Right renal cortex interstitium (tissue), 3 donors: ENCODE measurements at places on chromosomes 16 and 17.

DNA sequence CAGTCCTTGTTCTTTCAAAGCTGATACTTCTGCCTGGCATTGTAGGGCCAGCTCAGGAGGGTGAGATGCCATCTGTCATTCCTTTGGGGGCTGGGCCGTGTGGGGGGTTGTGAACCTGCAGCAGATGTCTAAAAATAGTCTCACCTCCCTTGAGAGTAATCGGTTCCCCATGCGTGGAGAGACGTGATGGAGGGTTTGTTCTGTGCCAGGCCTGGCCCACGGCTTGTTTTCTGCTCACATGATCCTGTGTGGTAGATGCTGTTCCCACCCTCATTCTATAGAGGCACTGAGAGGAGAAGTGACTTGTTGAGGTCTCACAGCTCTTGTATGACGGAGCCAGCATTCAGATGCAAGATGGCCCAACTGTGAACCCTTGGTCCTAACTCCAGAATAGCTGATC is 4.6 kb downstream of the IRF8 start:
- DNase-seq: no peak

GRCh38 chr17:82237083-82237745 is 8.4 kb downstream of the SLC16A3 start:
- no peak for DNase-seq

GRCh38 chr17:59124665-59125064 is 18.0 kb upstream of the TRIM37 start:
- DNase-seq: no peak

GRCh38 chr16:12559714-12560113 is 244.0 kb downstream of the CPPED1 start:
- no peak for DNase-seq

DNA sequence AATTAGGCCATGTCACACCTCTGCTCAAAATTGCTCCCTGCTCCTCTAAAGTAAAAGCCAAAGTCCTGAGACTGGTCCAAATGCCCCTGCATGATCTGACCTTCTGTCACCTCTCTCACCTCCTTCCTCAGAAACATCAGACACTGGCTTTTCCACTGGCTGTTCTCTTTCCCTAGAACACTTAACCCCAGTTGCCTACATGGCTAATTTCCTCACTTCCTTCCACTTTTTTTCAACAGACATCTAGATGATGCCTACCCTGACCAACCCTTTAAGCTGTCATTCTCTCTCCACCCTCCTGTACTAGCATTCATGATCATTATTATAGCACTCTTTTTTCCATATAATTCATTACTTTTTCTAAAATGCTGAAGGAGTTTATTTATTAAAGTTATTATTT is 31.0 kb downstream of the CCT6B start:
- no peak for DNase-seq

DNA sequence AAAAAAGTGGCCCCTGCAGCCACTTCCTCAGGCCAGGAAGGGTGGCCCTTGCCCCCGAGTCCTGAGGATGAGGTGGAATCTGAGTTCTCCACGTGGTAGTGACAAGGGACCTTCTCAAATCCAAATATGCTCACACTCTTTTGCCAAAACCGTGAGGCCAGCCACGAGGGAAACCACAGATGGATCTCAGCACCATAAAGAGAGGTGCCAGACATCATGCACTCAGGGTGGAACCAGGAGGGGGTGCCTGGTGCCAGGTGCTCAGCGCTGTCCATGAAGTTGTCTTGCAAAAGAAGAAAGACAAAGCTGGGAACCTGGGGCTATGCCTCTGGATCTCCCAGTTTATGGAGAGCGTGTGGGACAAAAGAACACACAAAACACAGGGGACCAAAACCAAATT is 45.2 kb upstream of the MED9 start:
- no peak for DNase-seq

GRCh38 chr17:69430488-69430887 is 16.0 kb downstream of the MAP2K6 start:
- DNase-seq: no peak

- DNase-seq: no peak
Observed at GRCh38 chr16:79898703-79899102, 298.2 kb upstream of the MAF start.

GRCh38 chr17:29138184-29138955 is 41.8 kb downstream of the MYO18A start:
- DNase-seq: no peak

DNA sequence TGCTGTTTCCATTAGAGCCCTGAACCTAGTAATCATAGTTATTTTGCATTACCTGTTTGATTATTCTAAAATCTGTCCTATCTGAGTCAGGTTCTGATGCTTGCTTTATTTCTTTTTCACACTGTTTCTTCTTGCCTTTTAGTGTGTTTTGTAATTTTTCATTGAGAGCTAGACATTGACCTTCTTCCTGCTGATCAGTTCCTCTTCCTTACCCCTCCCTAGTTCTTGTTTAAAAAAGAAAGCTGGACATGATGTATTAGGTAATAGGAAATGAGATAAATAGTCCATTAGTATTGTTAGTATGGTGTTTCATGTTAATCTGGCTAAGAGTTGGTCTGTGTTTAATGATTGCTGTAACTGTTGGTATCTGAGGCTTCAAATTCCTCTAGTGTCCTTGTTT is 13.4 kb downstream of the WWP2 start:
- no peak for DNase-seq

DNA sequence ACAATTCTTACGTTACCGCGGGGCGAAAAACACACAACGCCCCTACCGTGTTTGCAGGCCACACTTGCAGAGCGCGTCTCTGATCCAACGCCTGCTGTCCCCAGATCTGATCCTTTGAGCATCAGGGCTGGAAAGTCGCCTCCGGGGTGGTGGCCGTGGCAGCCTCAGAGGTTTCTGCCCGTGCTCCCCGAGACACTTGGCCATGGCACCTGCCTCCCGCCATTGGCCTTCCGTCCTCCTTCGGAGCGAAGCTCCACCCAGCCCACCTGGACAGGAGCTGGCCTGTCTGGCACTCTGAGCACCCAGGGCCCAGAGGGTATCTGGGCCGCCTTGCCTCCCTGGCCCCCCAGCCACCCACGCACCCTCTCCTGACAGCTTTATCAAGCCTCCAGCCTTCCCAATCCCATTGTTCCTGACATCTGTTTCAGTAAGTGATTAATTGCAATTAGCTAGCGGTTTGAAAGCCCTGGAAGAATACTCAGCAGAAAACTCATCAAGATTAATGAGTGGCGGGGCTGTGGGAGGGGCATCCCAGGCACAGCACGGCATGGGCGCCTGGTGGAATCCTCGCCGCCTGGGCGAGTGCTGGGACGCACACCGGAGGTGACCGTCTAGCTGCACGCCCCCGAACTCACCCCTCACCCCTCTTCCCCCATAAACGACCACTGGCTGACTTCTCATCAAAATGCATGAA is 181.5 kb upstream of the GSE1 start:
- DNase-seq: no peak

DNA sequence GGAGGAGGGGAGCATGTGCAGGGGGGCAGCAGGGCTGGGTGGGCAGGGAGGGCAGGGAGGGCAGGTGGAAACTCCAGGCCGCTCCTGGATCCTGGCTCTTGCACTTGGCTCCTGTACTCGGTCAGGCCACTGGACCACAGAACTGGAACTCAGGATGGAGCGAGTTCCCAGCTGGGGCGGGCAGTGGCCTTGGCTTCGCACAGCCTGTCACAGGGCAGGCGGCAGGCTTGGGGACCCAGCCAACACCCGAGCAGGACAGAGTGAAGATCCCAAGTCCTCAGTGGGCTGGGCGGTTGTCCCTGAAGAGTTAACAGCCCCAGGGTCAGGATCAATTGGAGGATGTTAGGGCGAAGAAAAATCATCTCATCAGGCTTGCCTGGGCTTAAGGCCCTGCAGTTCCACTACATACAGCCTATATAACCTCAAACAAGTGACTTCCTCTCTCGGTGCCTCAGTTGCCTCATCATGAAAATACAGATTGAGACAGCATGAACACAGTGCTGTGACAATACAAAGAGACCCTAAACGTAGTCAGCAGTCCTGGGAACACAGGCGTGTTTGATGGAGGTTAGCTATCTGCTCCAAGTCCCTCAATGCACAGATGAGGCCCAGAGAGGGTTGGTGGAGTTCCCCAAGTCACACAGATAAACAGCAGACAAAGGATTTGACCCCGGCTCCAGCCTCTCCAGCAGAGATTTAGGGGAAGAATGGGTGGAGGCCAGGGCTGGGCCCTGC is 21.9 kb downstream of the ZNF423 start:
- no peak for DNase-seq

DNA sequence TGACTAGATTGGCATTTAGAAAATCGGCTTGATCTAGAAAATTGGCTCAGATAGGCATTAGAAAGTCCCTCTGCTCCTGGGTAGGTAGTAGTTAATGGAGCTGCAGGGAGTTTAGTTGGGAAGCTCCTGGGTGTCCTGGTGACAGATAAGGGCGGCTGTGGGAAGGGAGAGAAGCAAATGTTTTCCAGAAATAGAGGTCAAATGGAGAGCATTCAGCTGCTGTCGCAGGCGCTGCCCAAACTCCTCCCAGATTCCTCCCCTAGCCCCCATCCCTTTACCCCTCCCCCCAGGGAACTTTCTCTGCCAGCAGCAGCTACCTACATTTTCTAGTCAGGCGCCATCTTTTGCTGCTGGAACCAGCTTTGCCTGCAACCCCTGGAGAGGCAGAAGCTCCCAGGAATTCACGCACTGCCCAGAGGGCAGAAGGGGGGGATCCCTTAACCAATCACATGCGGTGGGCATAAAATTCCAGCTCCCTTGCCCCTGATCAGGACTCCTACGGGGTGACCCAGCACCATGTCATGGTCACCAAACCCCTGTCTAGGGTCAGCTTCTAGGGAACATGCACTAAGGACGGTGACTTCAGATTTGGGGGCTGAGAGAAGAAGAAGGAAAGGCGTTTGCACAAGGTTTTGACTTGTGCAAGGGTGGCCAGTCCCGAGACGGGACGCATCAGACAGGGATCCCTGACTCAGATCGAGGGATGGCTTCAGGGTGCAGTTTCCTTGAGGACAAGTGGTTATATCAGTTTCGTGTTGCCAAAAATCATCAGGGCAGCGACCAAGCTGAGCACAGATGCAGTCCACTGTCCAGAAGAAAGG is 43.8 kb downstream of the SOCS1 start:
- DNase-seq: no peak

GRCh38 chr16:85379041-85380001 is 233.8 kb upstream of the GSE1 start:
- no peak for DNase-seq

DNA sequence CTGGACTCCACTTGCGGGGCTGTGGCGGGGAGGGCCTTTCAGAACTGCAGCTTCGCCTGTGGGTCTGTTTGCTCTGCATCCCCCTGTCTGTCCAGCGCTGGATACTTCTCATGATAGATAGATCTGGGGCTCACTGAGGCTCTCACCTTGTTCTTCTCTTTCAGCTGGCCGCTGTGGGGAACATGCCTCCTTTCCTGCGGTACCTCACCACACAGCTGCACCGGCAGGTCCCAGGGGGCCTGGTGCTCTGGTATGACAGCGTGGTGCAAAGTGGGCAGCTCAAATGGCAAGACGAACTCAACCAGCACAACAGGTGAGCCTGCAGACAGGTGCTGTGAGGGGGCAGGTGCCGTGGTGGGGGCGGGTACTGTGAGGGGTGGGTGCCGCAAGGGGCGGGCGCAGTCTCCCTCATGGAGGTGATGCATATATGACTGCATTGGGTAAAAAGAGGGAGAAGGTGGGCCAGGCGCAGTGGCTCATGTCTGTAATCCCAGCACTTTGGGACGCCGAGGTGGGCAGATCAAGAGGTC is 6.2 kb downstream of the ENGASE start:
- no peak for DNase-seq

DNA sequence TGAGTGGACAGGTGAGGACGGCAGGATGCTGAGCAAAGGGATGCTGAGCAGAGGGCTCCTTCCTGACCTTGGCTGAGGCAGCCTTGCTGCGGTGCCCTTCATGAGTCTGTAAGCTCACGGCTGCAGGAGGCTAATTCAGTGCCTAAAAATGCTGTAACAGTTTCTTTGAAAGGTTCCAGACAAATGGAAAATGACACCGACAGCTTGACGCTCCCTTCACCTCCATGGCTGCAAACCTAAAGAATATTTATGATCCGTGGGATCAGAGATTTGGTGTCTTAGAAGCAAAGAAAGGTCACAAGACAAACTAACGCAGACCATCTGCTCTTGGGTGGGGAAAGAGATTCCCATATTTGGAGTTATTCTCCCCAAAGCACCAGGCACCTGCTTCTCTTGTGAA is 28.0 kb downstream of the TOM1L2 start:
- no peak for DNase-seq

DNA sequence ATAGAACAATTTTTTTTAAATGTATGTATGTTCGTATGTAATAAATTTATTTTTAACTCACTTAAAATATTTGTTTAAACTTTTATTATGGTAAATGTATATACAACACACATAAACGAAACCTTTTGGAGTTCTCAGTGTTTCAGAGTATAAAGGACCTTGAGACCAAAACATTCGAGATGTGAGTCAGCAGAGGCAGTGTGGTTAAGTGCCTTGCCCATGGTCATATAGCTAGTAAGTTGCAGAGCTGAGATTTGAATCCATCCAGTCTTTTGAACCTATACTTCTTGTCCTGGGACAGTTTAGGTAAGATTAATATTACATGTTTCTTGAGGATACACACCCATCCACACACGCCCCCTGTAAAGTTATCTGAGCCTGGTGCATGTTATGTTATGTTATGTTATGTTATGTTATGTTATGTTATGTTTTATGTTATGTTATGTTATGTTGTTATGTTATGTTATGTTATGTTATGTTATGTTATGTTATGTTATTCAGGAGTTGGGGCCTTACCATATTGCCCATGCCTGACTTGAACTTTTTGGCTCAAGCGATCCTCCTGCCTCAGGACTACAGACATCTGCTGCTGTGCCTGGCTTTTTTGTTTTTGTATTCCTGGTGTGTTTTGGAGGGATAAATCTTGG is 41.8 kb downstream of the TNRC6A start:
- DNase-seq: no peak

GRCh38 chr16:78474762-78475161 is 375.3 kb downstream of the WWOX start:
- no peak for DNase-seq

DNA sequence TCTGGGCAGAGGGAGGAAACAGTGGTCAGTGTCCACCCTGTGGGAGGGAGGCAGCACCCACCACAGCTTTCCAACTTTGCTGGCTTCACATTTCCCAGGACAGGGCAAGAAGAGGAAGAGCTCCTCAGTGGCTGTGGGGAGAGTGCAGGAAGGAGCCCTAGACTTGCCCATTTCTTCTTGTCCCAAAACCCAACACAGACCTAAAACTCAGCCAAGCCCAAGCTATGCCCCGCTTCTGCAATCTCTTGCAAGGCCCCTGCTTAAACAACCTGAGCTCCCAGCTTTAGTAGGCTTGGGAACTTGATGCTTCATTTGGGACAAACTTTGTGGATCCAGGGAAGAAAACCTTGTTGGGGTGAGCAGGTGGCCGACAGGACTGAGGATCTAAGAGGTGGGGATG is 173.8 kb downstream of the LGALS9B start:
- no peak for DNase-seq
